ENCODE measurements at places on chromosomes 5 and 9.
A peak's percentile ranks its signal among the peaks of the same experiment; 100 is the strongest.

DNA sequence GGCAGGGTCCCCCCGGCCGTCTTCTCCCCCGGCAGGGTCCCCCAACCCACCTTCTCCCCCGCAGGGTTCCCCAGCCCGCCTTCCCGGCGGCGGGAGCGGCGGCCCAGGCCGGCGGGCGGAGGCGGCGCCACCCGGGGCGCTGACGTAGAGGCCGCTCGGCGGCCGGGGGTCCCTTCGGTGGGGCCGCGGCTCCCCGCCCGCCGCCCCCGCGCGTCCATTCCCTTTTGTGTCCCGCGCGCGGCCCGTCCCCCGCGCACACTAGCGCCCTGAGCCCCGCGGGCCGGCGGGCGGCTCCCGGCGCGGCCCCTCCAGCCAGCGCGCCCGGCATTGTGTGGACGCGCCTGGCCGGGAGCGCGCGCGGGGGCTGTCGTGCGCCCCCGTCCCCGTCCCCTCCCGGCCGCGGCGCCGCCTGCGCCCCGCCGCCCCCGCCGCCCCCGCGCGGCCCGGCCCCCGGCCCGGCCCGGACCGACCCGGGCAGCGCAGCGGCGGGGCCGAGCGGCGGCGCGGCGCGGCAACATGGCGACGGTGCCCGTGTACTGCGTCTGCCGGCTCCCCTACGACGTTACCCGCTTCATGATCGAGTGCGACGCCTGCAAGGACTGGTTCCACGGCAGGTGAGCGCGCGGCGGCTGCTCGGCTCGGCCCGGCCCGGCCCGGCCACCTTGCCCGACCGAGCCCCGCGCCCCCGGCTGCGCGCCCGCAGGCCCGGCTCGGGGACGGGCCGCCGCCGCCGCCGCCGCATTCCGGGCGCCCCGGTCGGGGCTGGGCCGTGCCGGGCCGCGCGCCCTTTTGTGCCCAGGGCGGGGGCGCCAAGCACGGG is at the start of gene PHF2:
Gene PHF2, plus strand, starts transcription at position 327 of the 820 bp plus-strand sequence. Its CDS starts 190 bp downstream, at position 517.
- no peak for DNase-seq

GRCh38 chr9:122355336-122355875 is 15.4 kb upstream of the PTGS1 start:
- no peak for DNase-seq

- DNase-seq = no peak
Observed at GRCh38 chr9:137410891-137411249, 12.1 kb downstream of the EXD3 start.

DNA sequence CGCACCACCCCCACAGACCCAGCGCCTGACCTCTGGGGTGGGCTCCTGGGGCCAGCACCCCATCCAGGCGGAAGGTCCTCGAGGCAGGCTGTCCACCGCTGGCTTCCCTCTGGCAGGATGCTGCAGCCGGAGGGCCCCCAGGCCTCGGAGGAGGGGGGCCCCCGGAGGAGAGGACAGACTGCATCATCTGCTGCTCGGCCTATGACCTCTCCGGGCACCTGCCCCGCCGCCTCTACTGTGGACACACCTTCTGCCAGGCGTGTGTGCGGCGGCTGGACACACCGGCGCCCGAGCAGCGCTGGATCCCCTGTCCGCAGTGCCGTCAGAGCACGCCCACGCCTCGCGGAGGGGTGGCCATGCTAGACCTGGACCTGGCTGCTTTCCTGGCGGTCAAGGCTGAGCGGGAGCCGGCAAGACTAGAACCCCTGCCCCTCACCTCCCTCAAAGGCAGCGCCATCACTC is 1.2 kb downstream of the RNF224 start:
- no peak for DNase-seq

DNA sequence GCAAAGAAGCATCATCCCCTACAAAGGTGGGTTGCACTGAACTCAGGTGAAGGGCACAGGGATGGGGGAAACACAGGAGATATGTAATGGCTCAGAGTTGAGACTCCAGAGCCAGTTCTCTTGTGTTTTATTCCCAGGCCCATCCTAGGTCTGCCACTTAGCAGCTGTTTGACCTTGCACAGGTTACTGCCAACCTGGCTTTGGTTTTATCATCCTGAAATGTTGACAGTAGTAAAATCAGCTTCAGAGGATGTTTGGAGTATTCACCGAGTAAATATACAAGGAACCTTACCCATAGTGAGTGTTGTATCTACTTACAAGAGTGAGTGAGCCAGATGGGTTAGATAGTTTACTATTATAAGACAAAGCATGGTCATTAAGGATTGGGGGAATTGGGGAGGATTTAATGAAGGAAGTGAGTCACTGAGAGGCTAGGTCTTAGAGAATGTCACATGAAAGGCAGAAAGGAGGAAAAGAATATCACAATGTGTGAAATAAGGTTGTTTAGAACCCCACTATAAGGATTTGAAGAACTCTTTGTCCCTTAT is 141.3 kb downstream of the MAN2A1 start:
- no peak for DNase-seq

GRCh38 chr5:128259607-128260021 is 176.0 kb downstream of the SLC12A2 start:
- DNase-seq = no peak

DNA sequence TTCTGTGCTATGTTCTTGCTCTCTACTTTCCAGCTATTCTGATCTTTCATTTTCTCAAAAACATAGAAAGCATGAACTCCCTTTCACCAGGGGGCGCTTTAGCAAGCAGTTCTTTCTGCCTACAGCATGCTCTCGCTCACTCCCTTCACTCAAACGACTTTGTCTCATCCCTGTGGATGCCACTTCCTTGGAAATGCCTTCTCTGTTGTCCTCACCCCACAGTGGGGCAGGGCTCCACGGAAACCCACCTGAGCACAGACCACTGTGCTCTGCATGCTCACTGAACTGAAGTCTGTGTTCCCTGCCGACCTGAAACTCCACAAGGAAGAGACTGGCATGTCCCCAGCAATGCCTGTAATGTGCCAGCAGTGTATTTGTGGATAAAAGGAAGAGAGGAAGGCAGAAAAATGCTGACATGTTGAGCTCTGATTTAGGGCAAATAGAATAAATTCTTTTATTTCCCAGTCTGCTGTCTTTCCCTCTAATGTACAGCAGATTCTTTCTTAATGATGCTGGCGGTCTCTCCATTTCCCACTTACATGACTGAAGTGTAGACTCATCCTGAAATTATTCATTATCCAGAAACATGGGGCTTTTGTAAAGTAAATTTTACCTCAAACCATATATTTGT is 4.9 kb upstream of the ROR2 start:
- peak; percentile 71 for DNase-seq

DNA sequence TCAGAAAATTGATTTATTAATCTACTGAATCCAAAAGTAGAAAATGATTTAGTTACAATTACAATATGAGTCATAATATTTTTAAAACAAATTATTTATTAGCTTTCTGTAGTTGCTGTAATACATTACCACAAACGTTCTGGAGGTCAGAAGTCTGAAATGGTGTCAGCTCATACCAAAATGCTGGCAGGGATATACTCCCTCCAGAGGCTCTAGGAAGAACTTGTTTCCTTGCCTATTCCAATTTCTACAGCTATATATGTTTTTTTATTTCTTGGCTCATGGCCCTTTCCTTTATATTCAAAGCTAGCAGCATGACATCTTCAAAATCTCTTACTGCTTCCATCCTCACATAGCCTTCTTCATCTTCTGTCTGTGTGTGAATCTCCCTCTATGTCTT is 667.9 kb upstream of the ITGA1 start:
- no peak for DNase-seq

GRCh38 chr5:64947031-64947430 is 178.3 kb downstream of the CWC27 start:
- no peak for DNase-seq

GRCh38 chr9:76893395-76893932 is 12.4 kb downstream of the PRUNE2 start:
- DNase-seq = no peak

- no peak for DNase-seq
Observed at GRCh38 chr5:172599204-172599567, 41.9 kb upstream of the NEURL1B start.

- DNase-seq = no peak
Observed at GRCh38 chr5:160619381-160619780, 197.7 kb downstream of the PTTG1 start.

DNA sequence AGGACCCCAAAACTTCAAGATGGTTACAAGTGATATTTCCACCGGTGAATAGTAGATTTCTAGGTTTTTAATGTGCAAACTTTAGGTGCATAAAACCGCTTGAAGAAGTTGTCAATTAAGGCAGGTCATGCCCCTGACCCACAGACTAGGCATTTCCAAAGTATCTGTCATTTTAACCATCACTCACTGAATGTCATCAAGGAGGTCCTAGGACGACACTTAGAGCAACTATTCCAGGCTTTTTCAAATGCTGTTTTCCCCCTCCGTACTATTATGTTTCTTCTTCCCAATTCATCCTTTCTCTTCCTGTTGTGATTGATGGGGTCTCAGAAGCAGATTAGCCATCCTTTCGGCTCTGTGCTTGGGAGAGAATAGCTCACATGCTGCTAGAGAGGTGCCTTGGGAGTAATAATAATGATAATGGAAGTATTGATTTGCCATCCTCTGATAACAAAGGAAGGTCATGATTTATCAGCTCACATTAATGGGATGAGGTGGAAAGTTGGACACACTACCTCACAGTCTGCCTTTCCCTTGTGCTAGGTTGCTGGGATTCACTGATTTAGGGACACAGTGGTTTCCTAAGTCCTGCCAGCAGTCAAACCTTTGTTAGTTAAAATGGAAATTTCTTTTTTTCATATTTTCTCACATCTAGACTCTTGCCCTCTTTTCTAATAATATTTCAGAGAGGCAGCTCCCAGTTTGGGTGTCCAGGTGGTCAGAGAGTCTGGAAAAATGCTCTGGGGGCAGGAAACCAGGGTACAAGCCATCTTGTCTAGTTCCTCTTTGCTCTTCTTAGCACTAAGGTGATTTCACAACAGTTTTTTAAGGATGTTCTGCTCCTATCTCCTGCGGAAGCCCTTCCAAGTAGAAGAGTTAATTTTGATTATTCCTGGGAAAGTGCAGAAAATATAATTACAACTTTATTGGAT is 67.0 kb downstream of the PTTG1 start:
- DNase-seq = no peak

- DNase-seq = no peak
Observed at GRCh38 chr9:127370672-127371648, 26.0 kb upstream of the SLC2A8 start.

DNA sequence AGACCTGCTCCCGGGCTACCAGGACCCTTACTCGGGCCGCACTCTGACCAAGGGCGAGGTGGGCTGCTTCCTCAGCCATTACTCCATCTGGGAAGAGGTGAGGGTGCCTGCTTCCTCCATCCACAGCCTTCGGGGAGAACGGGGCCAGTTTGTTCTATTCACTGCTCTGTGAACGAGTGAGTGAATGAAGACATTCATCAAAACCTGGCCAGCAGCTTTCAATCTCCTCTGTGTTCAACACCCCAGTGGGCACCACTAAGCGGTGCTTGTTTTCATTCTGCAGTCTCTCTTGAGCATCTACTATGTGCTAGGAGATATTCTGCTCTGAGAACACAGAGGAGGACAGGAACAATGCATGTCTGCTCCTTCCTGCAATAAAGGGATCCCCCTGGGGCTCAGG is 10.6 kb downstream of the CERCAM start:
- no peak for DNase-seq

DNA sequence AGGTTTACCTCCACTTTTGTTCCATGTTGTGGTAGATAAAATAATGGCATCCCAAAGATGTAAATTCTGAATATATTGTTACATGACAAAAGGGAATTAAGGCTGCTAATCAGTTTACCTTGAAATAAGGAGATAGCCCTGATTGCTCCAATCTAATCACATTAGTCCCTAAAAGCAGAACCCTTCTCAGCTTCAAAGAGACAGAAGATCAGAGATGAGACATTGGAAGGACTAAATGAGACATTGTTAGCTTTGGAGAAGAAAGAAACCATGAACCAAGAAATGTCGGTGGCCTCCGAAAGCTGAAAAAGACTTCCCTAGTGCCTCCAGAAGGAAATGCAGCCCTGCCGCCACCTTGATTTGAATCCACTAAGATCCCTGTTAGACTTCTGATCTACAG is 82.8 kb upstream of the PARP8 start:
- DNase-seq = no peak

GRCh38 chr9:100206899-100207298 is 107.9 kb downstream of the INVS start:
- no peak for DNase-seq

DNA sequence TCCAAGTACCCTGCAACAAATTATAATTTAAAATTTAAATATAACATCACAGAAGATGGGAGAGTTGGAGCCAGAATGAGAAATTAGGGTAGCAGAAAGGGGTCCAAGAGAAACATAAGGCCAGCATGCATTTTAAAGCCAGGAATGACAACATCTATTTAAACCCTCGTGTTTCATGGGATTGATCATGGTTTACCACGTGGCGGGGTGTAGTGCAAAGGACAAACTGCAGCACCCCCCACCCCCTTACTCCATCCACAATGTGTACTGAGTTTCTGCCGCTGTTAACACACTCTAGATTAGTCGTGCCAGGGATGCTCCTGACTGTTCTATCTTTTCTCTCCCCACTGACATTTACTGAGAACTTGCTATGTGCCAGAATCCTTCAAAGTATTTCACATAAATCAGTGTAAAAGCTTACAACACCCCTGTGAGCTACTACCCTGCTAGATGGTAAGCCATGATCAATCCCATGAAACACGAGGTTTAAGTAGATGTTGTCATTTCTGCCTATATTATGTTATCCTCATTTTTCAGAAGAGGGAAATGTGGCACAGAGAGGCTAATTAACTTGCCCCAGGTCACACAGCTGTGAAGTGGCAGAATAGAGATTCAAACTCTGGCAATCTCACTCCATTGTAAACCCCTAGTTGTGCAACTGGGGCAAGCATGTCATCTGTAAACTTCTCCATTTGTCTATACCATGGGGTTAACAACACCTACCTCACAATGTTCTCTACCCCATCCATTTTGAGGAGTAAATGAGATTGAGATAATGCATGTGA is 136.3 kb downstream of the ENTREP1 start:
- DNase-seq = no peak

- no peak for DNase-seq
Observed at GRCh38 chr5:143174714-143175398, 228.6 kb downstream of the NR3C1 start.

GRCh38 chr5:92580814-92581213 is 1000.2 kb downstream of the NR2F1-AS1 start:
- no peak for DNase-seq

Data from NAMALWA (cell line).